Lower lobe of right lung (tissue), 2 donors: ENCODE measurements at places on chromosomes 3 and 15. TPM values are rescaled to one million over a fixed set of nuclear protein-coding genes. Genes with fewer than 3 reads are reported as not detected.

DNA sequence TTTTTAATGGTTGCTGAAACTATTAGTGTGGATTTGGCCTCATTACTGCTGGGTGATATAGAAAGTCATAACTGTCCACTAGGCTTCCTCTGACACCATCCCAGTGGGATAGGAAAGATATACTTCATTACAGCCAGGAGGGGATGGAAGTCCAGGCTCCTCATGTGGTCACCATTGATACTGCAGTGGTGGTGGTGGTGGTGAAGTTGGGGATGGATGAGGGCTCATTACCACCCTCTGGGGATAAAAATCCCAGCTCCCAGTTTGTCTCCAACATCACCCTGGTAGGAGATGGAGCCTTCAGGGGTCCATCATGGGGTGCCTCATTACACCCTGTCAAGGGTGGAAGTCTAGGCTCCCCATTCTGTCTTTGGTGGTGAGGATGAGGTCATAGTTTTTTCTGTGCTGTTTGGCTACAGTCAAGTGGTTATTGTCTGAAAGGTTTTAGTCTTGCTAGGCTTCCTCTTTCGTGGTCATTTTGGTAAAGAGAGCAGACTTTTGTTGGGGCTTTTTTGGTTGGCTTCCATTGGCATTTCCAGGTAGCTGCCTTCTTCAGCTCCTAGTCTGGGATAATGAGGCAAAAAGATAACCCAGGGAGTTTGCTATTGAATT, 30.1 kb upstream of the FILIP1L start:
- H3K4me1 ChIP-seq, result no peaks in the 10 kb centered on the region
- H3K27me3 ChIP-seq, result no peaks in the 10 kb centered on the region
- no peak overlapping the region for H3K27ac ChIP-seq
- H3K36me3 ChIP-seq, result no peaks in the 10 kb centered on the region
- no peak overlapping the region for H3K4me3 ChIP-seq

DNA sequence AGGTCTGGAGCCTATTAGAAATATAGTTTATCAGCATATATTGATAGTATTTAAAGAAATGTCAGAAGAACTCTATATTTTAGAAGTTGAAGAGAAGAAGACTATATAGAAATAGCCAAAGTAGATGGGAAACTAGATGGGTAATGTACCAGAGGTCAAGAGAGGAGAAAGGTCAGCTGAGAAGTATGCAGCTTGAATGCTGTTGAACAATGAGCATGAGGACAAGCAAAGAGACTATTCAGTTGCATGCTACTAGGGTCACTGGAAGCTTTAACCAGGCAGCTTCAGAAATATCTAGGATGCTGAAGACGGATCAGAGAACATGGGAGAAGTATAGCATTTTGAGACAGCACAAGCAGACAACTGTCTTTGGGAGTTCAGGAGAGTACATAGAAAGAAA, 19.6 kb upstream of the TIPARP start:
- no peaks in the 10 kb centered on the region for H3K4me1 ChIP-seq
- no peak for DNase-seq
- H3K27ac ChIP-seq, result no peak overlapping the region
- no peak overlapping the region for H3K4me3 ChIP-seq
- no peaks in the 10 kb centered on the region for H3K27me3 ChIP-seq
- no peaks in the 10 kb centered on the region for H3K36me3 ChIP-seq

GRCh38 chr3:1404270-1404962, 311.6 kb downstream of the CNTN6 start:
- DNase-seq, result no peak
- H3K4me3 ChIP-seq, result no peak overlapping the region
- no peaks in the 10 kb centered on the region for H3K27me3 ChIP-seq
- no peaks in the 10 kb centered on the region for H3K36me3 ChIP-seq
- no peaks in the 10 kb centered on the region for H3K4me1 ChIP-seq

DNA sequence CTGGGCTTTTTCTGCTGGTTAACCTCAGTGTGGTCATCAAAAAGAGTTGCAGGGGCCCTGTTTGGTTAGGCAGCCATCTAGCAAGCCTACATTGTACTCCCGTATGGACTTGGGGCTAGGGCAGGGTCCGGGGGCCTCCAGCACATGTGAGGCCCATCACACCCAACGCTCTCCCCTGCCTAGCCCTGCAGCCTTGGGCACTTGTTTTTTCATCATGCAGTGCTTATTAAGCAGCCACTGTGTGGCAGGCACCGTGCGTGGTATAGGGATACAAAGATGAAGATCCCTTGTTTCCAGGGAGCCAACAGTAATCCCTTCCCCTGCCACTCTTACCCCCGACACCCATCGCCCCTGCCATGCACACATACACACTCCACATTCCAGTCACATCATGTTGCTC, 14.2 kb downstream of the MRAS start:
- DNase-seq, result no peak
- no peaks in the 10 kb centered on the region for H3K36me3 ChIP-seq
- H3K27ac ChIP-seq, result no peak overlapping the region
- no peaks in the 10 kb centered on the region for H3K27me3 ChIP-seq

GRCh38 chr3:127120851-127121647, 71.9 kb upstream of the PRR23E start:
- no peak overlapping the region for H3K27ac ChIP-seq
- H3K4me3 ChIP-seq, result no peak overlapping the region
- H3K36me3 ChIP-seq, result no peaks in the 10 kb centered on the region
- no peak for DNase-seq
- H3K27me3 ChIP-seq, result peaks cover 2% of the 10 kb centered on the region
- H3K4me1 ChIP-seq, result no peaks in the 10 kb centered on the region

DNA sequence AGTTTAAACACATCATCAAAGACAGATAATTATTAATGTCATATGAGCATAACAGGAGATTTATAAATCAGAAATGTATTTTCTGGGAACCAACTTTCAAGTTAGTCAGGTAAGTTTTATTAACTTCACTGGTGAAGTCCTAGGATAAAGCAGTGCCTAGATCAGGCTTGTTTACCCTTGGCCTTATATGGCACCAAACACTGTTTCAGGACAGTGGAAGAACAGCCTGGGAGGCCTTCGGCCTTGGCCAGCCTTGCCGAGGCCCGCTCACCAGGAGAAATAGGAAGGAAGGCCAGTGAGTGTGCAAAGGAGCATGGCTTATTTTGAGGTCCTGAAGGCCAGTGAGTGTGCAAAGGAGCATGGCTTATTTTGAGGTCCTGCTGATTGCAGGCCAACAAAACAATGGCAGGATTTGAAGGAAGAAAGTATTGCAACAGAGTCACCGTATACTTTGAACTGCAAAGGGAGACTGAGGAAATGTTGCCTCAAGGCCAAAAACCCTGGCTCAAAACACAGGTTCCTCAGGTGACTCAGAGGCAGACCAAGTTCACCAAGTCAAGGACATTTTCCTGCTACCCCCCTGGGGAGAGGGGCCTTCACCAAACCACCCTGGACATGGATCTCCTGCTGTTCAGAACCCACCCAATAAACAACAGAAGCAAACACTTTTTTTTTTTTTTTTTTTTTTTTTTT, 174.3 kb downstream of the TP63 start:
- no peak overlapping the region for H3K27ac ChIP-seq
- no peaks in the 10 kb centered on the region for H3K36me3 ChIP-seq
- no peak for DNase-seq
- H3K27me3 ChIP-seq, result no peaks in the 10 kb centered on the region

ARMC8 gene
- 45.3 TPM for total RNA-seq

CLRN1 gene
- not detected for total RNA-seq

DNA sequence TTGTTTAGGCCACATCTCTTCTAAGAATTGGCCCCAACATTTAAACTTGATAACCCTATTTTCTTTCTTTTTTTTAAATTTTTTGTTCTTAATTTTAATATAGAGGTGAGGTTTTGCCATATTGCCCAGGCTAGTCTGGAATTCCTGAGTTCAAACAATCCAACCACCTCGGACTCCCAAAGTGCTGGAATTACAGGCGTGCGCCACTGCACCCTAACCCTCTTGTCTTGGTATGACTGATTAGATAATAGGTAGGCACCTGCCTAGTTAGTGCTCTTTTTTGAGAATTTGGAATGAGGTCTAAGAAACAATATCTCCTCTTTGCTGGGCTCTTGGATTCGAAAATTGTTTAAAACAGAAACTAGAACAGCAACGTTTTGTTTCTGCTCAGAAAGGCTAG, 116.4 kb upstream of the GOLGA6L6 start:
- H3K27me3 ChIP-seq, result no peaks in the 10 kb centered on the region
- DNase-seq, result no peak
- no peaks in the 10 kb centered on the region for H3K36me3 ChIP-seq

NMNAT3 gene
- total RNA-seq, result 5.8 TPM

- peaks cover 4% of the 10 kb centered on the region for H3K27me3 ChIP-seq
- peak; percentile 90 for DNase-seq
- H3K4me1 ChIP-seq, result peaks cover 43% of the 10 kb centered on the region
- H3K27ac ChIP-seq, result peak overlapping the region; percentile 86
- no peaks in the 10 kb centered on the region for H3K36me3 ChIP-seq
- no peak overlapping the region for H3K4me3 ChIP-seq
Measured at GRCh38 chr3:126270145-126270811, 86.9 kb downstream of the KLF15 start.

- no peak overlapping the region for H3K4me3 ChIP-seq
- H3K27ac ChIP-seq, result no peak overlapping the region
- H3K36me3 ChIP-seq, result no peaks in the 10 kb centered on the region
- DNase-seq, result no peak
Measured at GRCh38 chr3:7144697-7145308, 283.9 kb downstream of the GRM7 start.

GRCh38 chr3:98567666-98568270, 25.6 kb downstream of the CPOX start:
- DNase-seq, result no peak
- H3K27ac ChIP-seq, result no peak overlapping the region
- H3K36me3 ChIP-seq, result no peaks in the 10 kb centered on the region
- H3K27me3 ChIP-seq, result no peaks in the 10 kb centered on the region
- no peak overlapping the region for H3K4me3 ChIP-seq

- no peak overlapping the region for H3K4me3 ChIP-seq
- no peak overlapping the region for H3K27ac ChIP-seq
- H3K27me3 ChIP-seq, result peaks cover 66% of the 10 kb centered on the region
- no peaks in the 10 kb centered on the region for H3K36me3 ChIP-seq
- no peak for DNase-seq
Measured at GRCh38 chr3:71779674-71780377, 5.1 kb downstream of the PROK2 start.

DNA sequence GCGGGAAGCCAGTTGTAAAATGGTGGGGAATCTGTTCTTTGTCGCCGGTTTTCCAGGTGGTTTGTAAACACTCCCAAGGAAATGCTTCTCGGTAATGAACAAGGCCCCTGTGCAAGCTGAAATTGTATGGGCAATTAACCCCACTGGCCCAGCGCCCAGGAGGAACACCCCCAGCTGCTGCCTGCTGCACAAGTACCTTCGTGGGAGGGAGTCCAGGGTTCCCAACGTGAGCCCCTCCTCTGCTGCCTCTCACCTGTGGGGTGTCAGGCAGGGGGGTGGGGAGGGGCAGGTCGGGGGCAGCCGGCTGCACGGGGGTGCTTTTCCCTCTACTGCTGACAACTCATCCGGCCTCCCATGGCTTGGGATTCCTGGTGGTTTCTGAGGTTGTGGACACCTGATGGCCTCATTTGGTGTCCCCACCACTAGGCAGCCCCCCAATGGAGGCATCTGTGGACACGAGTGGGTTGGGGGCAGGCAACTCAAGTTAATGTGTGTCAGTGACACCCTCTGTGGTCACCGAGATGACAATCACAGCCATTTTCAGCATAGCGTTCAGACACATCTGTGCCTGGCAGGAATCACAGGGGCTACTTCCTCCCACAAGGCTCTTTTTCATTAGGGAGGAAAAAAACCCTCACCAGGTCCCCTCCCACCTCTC, 35.6 kb upstream of the PRR23E start:
- no peak overlapping the region for H3K27ac ChIP-seq
- H3K36me3 ChIP-seq, result no peaks in the 10 kb centered on the region
- no peaks in the 10 kb centered on the region for H3K4me1 ChIP-seq
- no peak overlapping the region for H3K4me3 ChIP-seq

GRCh38 chr3:12180631-12181030, 21.9 kb upstream of the TIMP4 start:
- H3K4me1 ChIP-seq, result peaks cover 14% of the 10 kb centered on the region
- peak overlapping the region; percentile 60 for H3K27ac ChIP-seq
- H3K36me3 ChIP-seq, result no peaks in the 10 kb centered on the region
- H3K27me3 ChIP-seq, result no peaks in the 10 kb centered on the region

GRCh38 chr3:158617982-158618875, 26.1 kb upstream of the GFM1 start:
- H3K27ac ChIP-seq, result no peak overlapping the region
- no peak for DNase-seq
- H3K4me3 ChIP-seq, result no peak overlapping the region
- H3K4me1 ChIP-seq, result no peaks in the 10 kb centered on the region

KAT2B gene
- 41.4 TPM for total RNA-seq
